ENCODE measurements at places on chromosomes 13 and 19.

DNA sequence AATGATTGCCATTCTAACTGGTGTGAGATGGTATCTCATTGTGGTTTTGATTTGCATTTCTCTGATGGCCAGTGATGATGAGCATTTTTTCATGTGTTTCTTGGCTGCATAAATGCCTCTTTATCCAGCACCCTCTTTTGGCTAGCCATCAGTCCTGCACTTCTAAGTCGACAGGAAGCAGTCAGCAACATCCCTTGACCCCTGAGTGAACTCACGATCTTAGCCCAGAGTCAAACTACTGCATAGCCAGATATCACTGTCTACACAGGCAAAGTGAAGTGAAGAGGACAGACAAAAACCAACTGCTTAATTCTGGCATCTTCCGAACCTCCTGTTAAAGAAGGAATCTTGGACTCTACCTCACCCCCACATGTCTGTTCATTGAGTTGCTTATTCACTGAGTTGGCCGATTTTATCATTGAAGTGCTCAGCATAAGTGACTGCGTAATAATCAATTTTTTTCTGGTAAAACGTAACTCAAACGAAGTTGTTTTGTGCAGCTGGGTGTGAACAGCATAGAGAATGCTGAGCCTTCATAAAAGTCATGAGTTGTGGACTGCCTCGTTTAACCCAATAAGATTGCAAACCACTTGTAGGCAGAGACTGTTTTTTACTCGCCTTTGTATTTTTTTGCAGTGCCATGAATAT, 304.2 kb downstream of the COG6 start:
- DNase-seq = no peak

DNA sequence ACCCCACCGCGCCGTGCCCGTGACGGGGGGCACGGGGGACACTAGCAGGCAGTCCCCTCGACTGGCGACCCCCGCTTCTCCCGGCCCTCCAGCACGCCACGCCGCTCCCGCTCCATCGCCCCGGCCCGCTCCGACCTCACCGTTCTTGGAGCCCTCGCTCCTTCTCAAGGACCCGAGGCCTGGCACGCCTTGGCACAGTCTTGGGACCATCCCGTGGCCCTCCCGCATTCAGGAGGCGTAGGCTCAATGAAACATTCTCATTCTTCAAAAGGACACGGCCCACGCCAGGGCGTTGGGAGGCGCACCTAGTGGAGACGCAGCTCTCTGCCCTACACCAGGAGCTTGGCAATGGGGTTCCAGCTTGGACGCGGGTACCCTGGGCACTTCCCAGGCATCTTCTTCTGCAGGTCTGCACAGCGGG, 473 bp upstream of the CERS1 start:
- DNase-seq = no peak

DNA sequence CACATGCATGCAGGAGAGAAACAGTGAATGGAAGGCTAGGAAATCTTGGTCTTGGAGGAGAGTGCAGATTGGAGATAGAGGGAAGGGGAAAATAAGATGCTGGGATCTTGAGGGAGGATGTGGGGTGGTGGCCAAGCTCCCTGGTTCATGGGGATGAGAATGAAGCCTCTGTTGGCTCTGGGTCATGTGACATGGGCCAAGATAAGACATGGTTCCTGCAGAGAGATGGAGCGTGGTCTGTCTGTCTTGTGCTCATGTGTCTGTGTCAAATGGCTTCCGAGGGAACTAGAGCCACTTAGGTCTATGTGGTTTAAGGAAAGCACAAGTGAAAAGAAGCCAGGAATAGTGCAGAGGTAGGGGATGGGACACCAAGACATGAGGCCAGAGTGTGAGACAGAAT, 30.8 kb upstream of the FFAR2 start:
- DNase-seq = no peak

- DNase-seq = no peak
Observed at GRCh38 chr19:33697766-33698165, 76.0 kb downstream of the CHST8 start.
